ENCODE measurements at places on chromosomes 13 and 19.

GRCh38 chr13:46324976-46325375 is 62.1 kb downstream of the RUBCNL start:
- peak; percentile 35 for DNase-seq

DNA sequence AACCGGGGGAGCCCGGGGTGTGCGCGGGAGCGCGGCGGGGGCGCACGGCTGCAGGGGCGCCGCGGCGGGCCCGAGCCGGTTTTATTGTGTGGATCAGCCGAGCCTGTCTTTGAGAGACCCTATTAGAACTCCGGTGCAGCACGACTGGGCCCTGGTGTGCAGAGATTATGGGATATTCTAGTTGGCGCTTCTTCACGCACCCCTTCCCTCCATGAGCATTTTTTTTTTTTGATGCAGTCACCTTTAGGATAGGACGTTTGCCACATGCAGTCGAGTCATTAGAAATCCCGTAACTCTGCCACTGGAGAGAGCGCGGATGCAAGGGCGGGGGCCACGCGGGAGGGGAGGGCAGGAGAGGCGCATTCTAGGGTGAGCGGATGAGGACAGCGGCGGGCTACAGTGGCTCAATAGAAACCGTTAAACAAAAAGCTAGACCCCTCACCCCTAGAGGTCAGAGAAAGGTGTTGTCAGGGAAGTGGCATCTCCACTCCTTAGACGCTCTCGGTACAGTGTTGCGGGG is 3.7 kb downstream of the FGF9 start:
- DNase-seq, result no peak

GRCh38 chr13:91074091-91074490 is 273.4 kb upstream of the MIR17HG start:
- no peak for DNase-seq

DNA sequence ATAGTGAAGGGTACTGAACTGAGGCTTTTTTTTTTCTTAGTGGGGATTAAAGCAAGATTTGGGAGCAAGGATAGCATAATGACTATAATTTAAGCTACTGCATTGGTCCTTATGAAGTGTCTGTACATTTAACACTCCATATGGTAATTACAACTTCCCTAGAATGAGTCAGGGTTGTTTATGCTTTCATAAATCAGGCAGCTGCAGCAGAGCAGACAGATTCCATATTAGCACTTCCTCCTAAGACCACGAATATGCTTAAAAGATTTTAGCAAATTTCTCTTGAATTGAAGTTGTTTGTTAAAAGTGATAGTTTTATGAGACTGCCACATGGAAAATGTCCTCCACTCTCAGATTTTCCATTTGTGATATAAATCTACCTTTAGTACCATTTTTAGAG is 401.1 kb upstream of the SPRY2 start:
- peak; percentile 13 for DNase-seq

DNA sequence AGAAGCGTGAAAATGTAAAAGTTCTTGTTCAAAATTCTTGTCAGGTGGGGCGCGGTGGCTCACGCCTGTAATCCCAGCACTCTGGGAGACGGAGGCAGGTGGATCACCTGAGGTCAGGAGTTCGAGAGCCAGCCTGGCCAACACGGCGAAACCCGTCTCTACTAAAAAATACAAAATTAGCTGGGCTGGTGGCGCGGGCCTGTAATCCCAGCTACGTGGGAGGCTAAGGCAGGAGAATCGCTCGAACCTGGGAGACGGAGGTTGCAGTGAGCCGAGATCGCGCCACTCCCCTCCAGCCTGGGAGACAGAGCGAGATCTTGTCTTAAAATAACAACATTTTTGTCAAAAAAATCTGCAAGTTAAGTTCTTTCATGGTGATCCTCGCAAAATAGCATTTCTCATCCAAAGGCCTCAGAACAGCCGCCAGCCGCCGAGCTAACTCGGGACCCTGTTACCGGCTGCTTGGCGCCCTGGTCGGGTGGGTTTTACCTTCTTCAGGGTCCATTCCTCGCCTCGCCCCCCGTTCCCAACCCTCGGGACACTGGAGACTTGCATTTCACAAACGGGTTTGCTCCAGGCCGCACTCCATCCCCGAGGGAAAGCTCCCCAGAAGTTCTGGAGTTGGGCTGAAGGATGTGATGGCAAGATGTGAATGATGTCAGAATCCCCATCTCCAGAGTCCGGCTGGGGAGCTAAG is 1.6 kb downstream of the LATS2 start:
- DNase-seq, result no peak

GRCh38 chr19:48190288-48190884 is 19.9 kb downstream of the ZSWIM9 start:
- peak; percentile 82 for DNase-seq

Data from choroid plexus epithelial cell (primary cell).